ENCODE measurements at places on chromosomes 12 and 14.

- peak; percentile 34 for DNase-seq
Measured at GRCh38 chr12:5945071-5946008, at the start of gene ANO2. ANO2 (minus strand) TSS chr12:5945259; CDS start chr12:5945217, 42 bp downstream.

DNA sequence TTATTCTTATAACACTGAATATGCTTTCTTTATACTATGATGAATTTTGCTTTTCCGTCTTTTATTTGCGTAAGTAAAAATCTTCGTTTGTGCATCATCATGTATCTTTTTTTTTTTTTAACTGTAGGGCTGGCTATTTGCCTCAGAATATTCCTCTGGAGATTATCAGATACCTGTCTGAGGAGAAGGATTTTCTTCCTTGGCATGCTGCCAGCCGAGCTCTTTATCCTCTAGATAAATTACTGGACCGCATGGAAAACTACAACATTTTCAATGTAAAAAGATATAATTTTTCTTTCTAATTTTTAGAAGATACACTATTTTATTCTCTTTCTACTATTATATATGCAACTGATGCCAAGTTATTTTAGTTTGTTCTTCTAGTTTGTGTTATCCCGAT, 346.6 kb downstream of the TRHDE start:
- DNase-seq, result no peak

DNA sequence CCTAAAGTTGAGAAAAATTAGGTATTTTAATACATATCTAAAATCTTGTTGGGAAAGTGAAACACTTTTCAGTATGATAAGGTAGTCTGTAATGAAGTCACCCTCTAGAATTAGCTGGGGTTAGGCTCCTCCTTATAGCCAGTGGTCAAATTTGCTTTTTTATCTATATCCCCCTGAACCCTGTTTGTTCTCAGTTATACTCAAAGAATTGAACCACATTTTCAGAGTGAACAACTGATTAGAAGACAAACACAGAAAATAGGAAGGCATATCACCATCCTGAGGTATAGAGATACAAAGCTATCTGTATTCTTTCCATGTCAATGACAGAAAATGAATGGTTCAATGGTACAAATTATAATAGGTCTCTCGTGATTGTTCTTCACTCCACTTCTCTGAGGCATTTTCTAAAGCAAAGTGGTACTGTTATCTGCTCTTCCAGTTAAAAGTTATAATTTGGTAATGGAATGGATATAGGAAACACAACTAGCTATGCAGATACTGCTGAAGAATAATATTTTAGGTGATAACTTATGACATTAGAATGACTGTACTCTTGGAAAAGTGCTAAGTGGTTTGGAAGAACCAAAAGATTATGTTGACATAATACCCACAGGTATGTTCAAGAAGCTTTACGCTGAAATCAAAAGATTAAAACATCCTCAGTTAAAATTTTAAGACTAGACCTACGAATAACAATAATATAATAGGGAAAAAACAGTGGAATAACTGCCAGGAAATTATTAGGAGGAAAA, 27.6 kb downstream of the WASHC3 start:
- DNase-seq, result no peak

GRCh38 chr14:55454264-55455002, 14.0 kb upstream of the TBPL2 start:
- DNase-seq, result peak; percentile 82

- DNase-seq, result no peak
Measured at GRCh38 chr12:45828402-45828801, 98.9 kb downstream of the ARID2 start.

- no peak for DNase-seq
Measured at GRCh38 chr12:92419201-92419600, 273.6 kb upstream of the BTG1 start.

- no peak for DNase-seq
Measured at GRCh38 chr14:89342049-89342448, 75.0 kb downstream of the FOXN3 start.

DNA sequence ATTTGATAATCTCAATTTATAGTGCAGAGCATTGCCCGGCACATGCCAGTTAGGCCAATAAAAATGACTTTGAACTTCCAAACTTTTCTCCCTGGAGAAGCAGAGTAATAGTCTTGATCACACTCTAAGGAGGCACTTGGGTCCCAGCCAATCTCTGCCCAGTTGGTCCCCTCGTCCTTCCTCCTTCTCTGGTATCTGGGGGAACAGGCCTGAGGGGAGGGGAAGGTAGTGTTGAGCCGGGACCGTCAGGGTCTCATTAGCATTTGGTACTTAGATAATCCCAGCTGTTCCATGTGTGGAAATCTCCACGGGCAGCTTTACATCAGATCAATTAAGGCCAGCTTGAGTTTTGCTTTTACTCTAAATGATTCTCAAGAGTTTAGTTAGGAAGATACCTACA, 70.1 kb downstream of the ZNF641 start:
- DNase-seq, result no peak

GRCh38 chr12:39502726-39503125, 59.8 kb upstream of the KIF21A start:
- no peak for DNase-seq

GRCh38 chr12:120798696-120799095, 73.1 kb downstream of the ACADS start:
- no peak for DNase-seq

- DNase-seq, result no peak
Measured at GRCh38 chr14:98598576-98598975, 673.4 kb downstream of the BCL11B start.

DNA sequence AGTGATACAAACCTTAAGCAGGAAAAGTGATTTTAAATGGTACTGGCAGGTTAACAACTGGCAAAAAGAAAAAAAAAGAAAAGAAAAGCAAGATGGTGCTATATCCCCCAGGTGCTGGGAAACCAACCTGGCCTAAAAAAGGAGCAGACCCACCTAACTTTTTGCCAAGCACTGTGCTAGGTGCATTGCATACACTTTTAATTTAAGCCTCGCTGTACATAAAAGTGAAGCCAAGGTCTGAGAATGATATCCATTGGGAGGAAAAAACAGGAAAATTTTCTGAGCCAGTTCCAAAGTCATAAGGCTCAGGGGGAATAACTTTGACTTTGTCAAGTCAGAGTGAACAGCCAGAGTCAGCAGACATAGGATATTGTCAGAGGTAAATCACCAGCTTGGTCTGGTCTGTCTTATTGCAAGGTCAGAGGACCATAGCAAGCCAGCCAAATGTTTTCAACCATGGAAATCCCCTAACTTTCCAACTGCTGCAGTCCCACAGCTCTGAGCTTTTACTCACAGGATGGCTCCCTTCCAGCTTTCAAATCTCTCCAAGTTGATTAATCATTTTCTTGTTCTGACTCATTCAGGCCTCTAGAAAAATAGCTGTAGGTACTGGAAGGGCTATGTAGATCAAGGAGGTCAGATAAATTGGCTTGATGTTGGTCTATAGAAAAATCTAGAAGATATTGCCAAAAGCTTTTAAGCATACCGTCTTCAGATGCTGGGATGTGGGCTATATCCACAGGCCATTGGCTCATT, 412.9 kb downstream of the RAD51B start:
- peak; percentile 99 for DNase-seq

GRCh38 chr12:120939523-120939922, 35.4 kb upstream of the SPPL3 start:
- peak; percentile 34 for DNase-seq

All from umbilical cord (tissue), 2 donors.